T follicular helper cell (primary cell): ENCODE measurements at places on chromosomes 2 and 18.

GRCh38 chr2:17270894-17271293 is 247.3 kb downstream of the RAD51AP2 start:
- DNase-seq = no peak

DNA sequence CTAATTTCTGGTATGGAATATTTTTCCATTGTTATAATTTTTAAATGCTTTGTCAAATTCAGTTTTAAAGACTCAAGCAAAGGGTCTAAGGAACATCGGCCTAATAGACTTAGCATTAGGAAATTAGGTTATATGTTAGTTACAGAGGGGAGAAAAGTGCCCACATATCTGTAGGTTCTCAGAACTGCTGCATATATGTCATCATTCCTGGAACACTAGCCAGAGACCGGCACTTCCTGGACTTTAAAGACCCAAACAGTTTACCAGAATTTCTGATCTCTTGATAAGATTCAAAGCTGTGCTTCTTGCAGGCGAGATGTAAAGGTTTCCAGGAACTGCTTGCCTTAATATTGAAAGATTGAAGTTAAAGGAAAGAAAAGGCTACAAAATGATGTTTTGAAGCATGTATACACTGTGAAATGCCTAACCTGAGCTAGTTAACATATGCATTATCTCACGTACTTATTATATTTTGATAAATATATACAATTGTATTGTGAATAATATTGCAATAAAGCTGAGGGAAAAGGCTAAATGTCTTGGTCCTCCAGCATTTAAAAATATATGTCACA is 993.6 kb downstream of the LRP1B start:
- DNase-seq = no peak

DNA sequence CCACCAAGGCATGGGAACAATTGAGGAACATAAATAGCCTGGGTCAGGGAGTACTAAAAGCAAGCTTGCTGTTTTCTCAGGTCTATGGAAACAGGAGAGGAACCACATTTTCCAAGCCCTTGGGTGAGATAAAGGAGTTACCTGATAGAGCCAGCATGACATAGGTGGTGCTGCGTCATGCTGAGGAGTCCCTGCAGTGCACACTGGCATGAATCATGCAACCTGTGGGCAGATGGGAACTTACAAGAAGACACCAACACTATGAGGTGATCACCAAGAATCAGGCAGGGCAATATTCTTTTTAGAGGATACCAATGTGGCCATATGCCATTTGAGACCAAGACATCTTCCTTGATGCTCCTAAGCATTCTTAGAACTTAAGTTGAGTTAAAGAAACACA is 531.8 kb downstream of the ZEB2 start:
- DNase-seq = no peak

- no peak for DNase-seq
Observed at GRCh38 chr18:68397241-68398035, 317.5 kb downstream of the TMX3 start.

DNA sequence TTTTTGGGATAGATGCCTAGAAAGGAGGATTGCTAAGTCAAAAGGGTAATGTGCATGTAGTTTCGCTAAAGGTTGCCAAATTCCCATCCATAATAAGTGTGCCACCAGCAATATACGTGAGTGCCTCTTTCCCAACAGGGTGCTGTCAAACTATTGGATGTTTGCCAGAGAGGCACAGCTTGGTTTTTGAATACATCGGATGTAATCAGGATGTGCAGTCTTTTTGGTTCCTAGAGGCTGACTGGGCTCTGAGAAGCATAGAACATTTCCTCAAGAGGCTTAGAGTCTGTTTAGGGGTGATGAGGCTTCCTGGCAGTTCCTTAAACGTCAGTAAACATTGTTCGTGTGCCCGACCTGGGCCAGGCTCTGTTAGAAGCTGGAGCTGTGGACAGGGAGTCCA is 28.0 kb downstream of the AGAP1 start:
- DNase-seq = no peak

- DNase-seq = no peak
Observed at GRCh38 chr2:173150963-173151362, 75.3 kb downstream of the MAP3K20 start.

DNA sequence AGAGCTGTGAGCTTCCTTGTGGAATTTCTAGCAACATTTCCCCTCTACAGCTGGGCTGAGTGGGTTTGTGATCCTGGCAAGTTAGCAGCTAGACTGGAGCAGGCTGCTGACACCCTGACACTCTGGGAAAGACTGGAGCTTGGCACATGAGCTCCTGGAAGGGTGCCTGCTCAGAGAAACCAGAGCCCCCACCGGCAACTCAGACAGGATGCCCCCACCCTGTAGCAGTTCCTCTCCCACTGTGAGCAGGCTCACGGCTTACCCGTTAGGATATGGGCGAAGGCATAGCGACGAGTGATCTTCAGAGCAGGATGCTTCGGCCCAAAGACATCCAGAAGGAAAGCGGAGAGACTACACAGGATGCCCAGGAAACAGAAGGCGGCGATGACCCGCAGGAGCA is 11.2 kb downstream of the TMEM127 start:
- DNase-seq = no peak

- DNase-seq = no peak
Observed at GRCh38 chr2:180195847-180196246, 188.8 kb upstream of the CWC22 start.

DNA sequence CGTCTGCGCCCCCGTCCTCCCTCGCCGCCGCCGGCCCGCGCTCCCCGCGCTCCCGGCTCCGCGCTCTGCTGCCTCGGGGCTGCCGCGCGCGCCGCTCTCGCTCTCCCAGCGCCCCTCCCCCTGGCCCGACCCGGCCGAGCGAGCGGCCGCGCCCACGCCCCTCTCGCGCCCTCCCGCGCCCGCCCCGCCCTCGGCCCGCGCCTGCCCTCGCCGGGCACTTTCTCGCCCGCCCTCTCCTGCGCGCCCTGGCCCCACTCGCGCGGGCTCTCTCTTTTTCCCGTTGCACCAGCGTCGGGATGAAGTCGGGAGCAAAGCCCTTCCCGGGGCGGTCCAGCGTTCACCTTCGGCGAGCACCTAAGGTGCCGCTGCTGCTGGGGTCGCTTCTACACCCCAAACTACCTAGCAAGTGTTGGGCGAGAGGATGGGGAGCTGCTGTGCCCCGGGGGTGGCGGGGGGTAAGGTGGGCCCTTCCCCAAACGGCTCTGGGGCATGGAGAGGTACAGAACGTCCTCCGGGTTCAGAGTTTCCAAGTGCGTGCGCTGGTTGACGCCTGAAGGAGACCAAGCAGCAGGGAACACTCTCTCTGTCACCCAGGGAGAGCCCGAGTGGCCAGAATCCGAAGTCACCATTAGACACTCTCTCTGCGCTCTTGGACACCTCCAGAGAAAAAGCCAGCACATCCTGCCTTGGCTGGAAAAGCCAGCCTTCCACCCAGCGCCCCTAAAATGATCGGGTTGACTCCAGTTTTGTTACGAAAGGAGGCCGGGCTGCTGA is at the start of gene COLEC12:
Gene COLEC12 (minus strand): TSS at position 70 of the 774 bp plus-strand sequence. CDS start 187 bp downstream, outside the sequence.
- no peak for DNase-seq

DNA sequence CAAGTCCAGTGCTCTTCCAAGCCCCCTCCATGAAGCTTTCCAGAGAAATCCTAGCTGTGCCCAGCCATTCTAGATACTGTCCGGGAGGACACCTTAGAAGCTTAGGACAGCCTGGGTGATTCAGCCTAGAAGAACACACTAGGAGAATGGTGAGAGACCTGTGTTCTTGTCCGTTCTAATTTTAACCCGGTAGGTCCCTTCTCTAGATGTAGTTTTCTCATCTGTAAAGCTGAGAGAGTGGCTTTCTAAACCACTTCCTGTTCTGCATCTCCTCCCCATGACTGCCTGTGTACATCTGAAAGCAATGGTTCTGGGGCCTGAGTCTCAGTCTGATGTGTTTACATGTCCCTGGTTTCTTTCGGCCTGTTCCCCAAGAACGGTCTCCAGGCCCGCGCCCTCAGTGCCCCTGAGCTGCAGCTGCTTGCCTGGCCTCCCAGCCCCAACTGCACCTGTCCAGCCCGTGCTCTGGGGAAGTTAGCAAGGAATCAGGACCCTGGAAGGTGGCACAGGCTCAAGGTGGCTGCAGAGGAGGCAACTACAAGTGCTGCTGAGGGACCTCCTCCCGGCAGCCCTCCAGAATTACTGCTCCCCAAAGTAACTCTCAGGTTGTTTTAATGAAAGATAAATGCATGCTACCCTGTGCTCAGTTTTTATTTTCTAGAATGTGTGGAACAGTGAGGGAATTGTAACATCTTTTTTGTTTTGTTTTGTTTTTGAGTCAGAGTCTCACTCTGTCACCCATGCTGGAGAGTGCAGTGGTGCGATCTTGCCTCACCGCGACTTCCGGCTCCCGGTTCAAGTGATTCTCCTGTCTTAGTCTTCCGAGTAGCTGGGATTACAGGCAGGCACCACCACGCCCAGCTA is 105.9 kb downstream of the LBH start:
- peak; percentile 18 for DNase-seq

DNA sequence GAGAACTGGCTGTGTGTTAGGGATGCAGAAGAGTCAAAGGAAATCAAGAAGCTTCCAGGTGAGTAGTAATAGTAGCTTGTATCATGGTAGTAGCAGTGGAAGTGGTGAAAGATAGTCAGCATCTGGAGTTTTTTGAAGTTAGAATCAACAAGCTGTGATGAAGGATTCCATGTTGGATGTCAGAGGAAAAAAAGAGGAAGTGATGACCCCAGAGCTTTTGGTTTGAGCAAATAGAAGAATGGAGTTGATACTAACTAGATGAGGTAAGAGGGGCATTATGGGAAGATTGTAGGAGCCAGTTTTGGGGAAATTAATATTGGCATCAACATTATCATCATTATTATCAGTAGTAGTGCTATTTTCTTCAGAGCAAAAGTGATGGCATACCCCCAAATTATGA is 542.2 kb downstream of the XIRP2 start:
- no peak for DNase-seq

GRCh38 chr2:168658706-168659105 is 143.7 kb upstream of the NOSTRIN start:
- DNase-seq = no peak

- no peak for DNase-seq
Observed at GRCh38 chr2:37629529-37629928, 41.9 kb downstream of the CDC42EP3 start.

- no peak for DNase-seq
Observed at GRCh38 chr2:102453501-102453900, 19.5 kb upstream of the SLC9A4 start.

DNA sequence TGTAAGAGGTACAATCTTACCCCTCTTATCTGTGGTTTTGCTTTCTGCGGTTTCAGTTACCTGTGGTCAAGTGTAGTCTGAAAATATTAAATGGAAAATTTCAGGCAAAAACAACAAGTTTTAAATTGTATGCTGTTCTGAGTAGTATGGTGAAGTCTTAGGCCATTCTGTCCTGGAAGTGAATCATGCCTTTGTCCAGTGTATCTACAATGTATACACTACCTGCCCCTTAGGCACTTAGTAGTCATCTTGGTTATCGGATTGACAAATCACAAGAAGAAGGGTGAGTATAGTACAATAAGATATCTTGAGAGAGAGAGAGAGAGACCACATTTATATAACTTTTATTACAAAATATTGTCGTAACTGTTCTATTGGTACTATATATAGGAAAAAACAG is 43.5 kb downstream of the RAB3GAP1 start:
- DNase-seq = no peak

DNA sequence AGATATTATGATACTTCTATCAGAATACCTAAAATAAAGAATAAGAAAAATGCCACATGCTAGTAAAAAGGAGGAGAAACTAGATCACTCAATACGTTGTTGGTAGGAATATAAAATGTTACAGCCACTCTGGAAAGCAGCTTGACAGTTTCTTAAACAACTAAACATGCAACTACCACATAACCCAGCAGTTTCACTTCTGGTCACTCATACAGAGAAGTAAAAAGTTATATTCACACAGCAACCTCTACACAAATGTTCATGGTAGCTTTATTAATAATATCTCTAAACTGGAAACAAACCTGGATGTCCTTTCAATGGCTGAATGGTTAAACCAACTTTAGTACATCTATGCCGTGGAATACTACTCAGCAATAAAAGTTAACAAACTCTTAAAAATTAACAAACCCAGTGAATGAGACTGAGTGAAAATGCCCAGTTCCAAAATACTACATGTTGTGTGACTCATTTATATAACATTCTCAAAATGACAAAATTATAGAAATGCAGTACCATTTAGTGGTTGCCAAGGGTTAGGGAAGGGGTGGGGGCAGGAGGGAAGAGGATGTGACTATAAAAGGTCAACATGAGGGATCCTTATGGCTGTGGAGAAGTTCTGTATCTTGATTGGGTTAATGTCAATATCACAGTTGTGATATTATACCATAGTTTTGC is 124.1 kb downstream of the MMADHC start:
- no peak for DNase-seq

GRCh38 chr2:88190808-88191721 is 20.9 kb downstream of the THNSL2 start:
- DNase-seq = no peak

DNA sequence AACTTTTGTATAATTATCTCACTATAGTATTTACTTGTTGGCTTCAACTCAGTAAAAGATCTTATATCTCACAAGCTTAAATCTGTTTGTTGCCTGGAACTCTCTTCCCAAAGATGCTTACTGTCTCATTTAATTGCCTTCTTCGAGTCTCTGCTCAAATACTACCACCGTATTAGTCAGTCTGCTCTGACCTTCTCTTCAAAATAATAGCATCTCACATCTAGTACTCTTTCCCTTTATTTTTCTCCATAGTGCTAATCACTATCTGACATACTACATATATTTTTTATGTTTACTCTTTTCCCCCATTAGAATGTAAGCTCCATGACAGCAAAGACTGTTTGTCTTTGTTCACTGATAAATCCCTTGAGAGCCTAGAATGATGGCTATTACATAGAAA is 10.6 kb upstream of the MPP4 start:
- DNase-seq = no peak
